DMS153 (cell line): ENCODE measurements at places on chromosomes 7 and 10.

DNA sequence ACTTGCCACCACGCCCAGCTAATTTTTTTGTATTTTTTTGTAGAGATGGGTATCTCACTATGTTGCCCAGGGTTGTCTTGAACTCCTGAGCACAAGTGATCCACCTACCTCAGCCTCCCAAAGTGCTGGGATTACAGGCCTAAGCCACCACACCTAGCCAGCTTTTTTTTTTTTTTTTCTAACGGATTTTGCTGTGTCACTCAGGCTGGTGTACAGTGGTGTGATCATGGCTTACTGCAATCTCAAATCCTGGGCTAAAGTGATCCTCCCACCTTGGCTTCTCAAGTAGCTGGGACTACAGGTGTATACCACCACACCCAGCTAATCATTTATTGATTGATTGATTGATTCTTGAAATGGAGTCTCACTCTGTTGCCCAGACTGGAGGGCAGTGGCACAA, 106.0 kb upstream of the TRIM24 start:
- no peak for DNase-seq

GRCh38 chr7:149850007-149850594, 11.9 kb downstream of the ZNF862 start:
- DNase-seq, result no peak

- DNase-seq, result no peak
These were observed 20.7 kb upstream of the KMT2E start for GRCh38 chr7:104993217-104993862.

GRCh38 chr10:98429320-98430072, 14.5 kb upstream of the PYROXD2 start:
- no peak for DNase-seq

- peak; percentile 43 for DNase-seq
These were observed 179.3 kb downstream of the TFEC start for GRCh38 chr7:115851291-115851690.

DNA sequence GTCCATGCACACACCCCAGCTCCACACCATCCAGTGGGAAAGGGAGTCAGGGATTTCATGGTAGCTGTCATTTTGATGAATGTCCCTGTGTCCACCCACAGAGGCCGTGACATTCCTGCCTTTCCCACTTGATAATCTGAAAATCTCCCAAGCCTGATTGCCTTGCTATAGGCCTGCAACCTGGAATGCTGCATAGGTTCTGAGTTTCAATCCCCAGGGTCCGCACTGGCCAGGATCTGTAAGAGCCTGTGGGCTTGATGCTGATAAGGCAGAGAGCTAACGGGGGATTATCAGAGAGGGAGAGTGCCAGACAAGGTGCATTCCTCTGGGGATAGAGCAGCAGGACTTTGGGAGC, 57.5 kb downstream of the RBM20 start:
- DNase-seq, result no peak

DNA sequence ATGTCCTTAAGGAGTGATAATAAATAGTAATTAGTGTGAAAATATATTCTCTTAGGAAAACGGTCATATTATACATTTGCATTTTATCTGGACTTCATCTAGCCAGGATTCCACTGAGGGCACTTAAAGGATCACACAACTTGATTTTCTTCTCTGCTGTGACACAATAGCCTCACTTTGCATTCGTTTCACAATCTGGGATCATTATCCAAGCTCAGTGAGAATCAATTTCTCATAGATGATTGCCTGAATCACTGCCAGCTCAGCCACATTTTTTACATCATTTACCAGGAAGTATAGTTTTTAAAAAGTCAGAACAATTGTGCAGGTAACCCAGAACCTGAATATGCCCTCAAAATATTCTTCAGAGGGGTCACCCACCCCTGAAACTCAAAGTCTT, 68.9 kb downstream of the PTPRZ1 start:
- DNase-seq, result no peak

GRCh38 chr10:69321039-69321715, 42.9 kb downstream of the HK1 start:
- DNase-seq, result no peak

GRCh38 chr7:13489386-13489785, 500.1 kb downstream of the ETV1 start:
- no peak for DNase-seq

DNA sequence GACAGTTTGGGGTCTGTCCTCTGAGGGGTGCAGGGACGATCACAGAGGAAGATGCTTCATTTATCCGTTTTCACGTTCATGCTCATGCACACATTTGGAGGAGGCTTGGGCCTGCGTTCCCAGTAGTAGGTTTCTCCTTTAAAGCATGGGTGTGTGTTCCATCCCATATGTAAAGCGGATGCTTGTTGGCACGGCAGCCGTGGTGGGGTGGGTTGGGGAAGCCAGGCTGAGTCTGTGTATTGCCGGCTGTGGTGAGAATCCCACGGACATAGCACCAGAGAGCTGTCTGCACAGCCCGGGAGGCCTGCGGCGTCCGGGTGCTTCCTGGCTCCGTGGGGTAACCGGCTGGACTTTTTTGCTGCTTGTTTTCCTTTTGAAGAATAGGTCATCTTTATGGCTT, 440 bp downstream of the JAKMIP3 start:
- no peak for DNase-seq

GRCh38 chr10:95605163-95605562, 44.0 kb upstream of the SORBS1 start:
- DNase-seq, result no peak

DNA sequence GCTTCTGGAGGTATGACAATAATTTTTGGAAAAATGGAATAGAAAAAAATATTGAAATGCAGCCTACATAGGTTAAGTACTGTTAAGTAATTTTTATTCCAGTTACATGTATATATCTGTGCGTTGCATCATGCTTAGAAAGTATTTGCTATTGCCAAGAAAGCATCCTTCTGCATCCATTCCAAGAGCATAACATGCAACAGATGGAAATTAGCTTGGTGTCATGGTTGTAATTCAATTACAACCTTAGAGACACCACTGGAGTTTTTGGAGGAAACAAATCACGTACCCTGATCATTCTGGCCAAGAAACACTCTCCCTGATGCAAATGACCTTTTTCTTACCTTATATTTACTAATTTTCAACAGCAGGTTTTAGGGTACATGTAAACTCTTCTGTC, 1.7 kb downstream of the AKR1B1 start:
- DNase-seq, result no peak

DNA sequence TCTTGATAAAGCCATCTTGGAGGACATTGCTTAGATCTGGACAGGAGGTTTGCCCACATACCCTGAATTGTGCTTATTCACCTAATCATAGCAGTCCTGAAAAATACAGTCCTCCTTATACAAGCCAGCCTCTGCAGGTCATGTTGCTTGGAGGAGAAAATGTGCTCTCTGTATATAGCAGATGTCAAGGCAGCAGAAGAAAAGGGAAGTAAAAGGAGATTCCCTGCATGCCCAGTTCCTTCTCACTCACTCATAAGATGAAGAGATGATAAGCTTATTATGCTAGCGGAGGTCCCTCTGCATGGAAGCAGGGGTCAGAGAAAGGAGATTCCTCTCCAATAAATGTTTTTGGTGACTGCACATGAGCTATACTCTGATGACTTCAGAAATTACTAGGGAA, 458.8 kb upstream of the ZMIZ1 start:
- DNase-seq, result no peak

DNA sequence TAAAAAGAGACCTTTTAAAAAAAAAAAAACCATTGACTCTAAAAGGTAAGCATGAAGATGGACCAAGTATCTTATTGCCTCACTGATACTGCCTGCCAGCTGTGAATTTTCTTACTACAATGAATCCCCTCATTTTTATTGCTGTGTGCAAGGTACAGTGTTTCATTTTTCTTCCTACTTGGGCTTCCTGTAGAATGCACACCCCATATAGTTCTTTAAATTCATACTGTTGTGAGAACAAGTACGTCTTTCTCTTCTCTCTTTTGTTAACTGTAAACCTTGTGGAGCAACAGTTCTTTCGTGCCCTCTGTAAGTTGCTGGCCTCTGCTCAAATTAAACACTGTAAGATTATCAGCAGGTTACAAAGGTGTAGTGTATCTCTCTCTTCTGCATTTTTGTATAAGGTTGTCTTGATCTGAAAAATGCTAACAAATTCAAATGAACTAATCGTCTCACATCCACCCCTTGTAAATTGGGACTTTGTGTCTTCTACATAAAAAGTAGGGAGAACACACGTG, 105.6 kb downstream of the VTI1A start:
- no peak for DNase-seq

DNA sequence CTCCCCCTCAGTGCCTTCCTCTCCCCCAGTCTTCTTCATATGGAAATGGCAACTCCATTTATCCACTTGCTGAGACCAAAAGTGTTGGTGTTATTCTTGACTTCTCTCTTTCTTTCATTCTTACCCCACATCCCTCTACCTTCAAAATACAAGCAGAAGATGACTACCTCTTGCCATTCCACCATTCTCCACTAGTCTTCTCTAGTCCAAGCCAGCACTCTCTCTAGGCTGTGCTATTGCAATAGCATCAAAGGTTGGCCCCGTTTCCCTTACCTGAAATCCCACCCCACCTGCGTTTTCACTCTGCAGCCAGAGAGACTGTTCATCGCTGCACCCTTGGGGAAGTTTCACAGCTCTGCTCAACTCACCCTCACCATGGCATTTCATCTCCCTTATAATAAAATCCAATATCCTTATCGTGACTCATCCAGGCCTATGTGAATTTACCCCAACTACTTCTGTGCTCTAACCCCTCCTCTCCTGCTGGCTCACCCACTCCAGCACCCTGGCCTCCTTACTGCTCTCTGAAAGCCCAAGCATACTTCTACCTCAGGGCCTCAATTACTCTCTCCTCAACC, 109.1 kb downstream of the LSM5 start:
- no peak for DNase-seq

- no peak for DNase-seq
These were observed 178.3 kb upstream of the ZMIZ1 start for GRCh38 chr10:78890506-78890905.

DNA sequence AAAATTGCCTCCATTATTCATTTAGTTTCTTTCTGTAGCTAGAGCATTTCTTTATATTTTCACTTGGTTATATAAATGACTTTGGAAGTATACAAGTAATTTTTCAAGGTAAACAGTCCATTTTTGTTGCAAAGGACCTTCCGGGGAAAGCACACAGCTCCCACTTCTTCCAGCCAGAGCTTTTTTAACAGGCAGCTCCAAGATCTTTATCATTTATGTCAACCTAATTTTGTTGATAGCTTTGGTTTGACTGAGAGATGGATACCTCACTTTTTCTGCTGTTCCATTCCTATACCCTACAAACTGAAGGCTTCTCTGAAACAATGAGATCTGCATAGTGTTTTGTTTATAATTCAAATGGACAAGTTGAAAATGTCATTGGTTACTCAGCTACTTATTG, 49.3 kb upstream of the RAB11FIP2 start:
- no peak for DNase-seq

- no peak for DNase-seq
These were observed 445.2 kb downstream of the DNAJB6 start for GRCh38 chr7:157782041-157782440.

- no peak for DNase-seq
These were observed 414 bp downstream of the HOXA2 start for GRCh38 chr7:27101957-27102580.

- no peak for DNase-seq
These were observed 183.9 kb downstream of the LRRN3 start for GRCh38 chr7:111274857-111275256.

DNA sequence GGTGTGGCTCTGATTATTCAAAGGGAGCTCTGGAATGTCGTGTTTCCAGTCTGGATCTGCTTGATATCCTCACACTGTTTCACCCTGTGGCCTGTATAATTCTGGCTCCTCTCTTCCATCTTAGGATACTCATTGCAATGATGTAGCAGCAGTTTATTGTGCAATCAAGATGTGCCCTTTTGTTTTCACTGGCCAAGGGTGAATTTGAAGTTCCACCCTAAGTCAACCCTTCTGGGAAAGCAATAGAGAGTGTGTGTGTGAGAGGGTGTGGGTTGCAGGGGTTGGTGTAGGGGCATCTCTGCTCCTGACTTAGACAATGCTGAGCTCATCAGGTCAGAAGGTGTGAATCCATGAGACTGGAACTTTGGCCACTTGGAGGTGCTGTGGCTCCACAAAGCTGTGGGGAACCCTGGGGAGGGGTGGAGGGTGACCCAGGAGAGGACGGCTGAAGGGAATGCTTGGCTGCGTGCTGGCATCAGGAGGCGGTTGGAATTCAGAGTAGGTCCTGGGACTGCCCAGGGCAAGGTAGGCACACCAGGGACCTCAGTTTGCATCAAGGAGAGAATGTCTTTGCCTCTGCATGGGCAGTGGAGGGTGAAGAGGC, 118.0 kb upstream of the PRSS58 start:
- no peak for DNase-seq

- no peak for DNase-seq
These were observed 189.0 kb downstream of the TCF7L2 start for GRCh38 chr10:113138937-113139585.

DNA sequence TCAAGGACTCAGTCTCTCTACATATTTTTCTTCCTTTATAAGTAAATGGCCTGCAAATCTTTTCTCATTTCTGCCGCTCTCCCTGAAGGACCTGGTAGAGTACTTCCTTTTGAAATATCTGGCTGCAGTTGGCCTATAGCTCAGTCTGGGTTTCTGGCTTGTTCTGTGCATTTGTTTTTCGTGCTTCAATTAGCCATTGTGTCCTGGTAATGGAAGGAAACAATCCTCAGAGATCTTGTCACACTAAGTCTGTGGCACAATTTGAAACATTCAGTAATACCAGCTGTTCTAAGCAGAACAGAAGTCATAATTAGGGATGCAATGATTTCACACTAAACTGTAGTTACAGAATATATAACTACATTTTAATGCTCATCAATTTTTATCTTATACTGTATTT, 545.0 kb downstream of the NRG3 start:
- DNase-seq, result no peak

GRCh38 chr10:121459279-121459621, 139.0 kb downstream of the FGFR2 start:
- DNase-seq, result no peak

- DNase-seq, result no peak
These were observed 19.1 kb upstream of the CYTH3 start for GRCh38 chr7:6291531-6291930.

GRCh38 chr10:72886621-72887020, 6.9 kb upstream of the OIT3 start:
- DNase-seq, result no peak

- DNase-seq, result no peak
These were observed 11.4 kb upstream of the VWDE start for GRCh38 chr7:12415072-12415471.

GRCh38 chr7:101985903-101986734, 168.7 kb downstream of the CUX1 start:
- no peak for DNase-seq

- DNase-seq, result no peak
These were observed 27.5 kb downstream of the AP3M1 start for GRCh38 chr10:74123081-74123480.

DNA sequence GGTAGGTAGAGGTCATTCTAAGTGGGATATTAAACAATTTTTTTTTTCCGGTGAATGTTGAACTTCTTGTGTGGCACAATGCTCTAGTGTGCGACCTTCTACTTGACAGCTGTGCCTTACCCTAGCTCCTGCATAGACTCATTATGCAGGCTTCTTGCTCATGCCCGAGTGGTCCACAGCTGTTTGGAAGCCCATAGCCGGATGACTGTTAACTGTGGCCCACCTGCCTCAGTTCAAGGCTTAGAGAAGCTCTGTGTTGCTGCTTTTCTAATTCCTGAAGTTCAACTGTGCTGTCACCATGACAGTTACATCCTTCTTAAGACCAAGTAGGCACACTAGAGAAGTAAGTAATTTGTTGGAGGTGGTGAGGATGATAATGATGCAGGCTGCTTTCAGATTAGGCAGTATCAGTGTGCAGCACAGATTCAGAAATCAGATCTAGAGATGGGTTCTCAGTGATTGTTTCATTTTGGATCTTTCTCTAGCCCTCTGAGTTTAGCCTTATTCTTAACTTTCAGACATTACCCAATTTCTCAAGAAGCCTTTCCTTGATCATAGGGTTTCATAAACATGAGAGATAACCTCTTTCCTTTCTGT, 278.4 kb downstream of the PHF14 start:
- no peak for DNase-seq
